ENCODE measurements at places on chromosomes 4 and X.

- DNase-seq, result no peak
These were observed 167.5 kb upstream of the FRMPD4 start for GRCh38 chrX:11970578-11971359.

DNA sequence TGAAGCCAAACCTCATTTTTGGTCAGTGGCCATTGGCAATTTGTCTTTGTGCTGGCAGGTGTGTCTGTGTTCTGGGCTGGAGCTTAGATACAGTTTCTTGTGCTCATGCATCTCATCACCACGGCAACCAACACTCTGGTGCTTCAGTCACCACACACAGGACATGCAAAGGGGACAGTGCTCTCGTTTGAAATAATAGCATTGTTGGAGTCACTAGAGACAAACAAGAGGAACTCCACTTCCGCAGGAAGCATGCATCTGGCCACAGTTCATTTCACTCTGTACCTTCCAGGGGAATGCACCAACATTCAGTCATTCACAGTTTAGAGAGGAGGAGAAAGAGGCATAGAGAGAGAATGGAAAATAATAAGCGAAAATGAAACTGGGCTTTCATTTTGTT is 267.4 kb downstream of the ANK2 start:
- DNase-seq, result no peak

GRCh38 chr4:152815078-152815477 is 35.3 kb downstream of the ARFIP1 start:
- DNase-seq, result no peak

- no peak for DNase-seq
These were observed at the start of gene UCP1 for GRCh38 chr4:140568507-140569306. TSS of gene UCP1 (minus strand) at chr4:140568961. CDS start at chr4:140568729, 232 bp downstream.

GRCh38 chrX:72604705-72605104 is 32.1 kb upstream of the HDAC8 start:
- DNase-seq, result no peak

- DNase-seq, result no peak
These were observed 87.0 kb upstream of the NDP start for GRCh38 chrX:44060221-44060620.

- no peak for DNase-seq
These were observed 120.2 kb downstream of the FHIP1A start for GRCh38 chr4:151529187-151529586.

All from stimulated activated CD4-positive, alpha-beta T cell treated with anti-CD3 and anti-CD28 coated beads, TNF-alpha, amount 100 ng/mL, for 24 hours (primary cell).